Cardiac atrium fibroblast (primary cell): ENCODE measurements at places on chromosomes 16 and 17. TPM values are rescaled to one million over a fixed set of nuclear protein-coding genes. Genes with fewer than 3 reads are reported as not detected.

The C16orf54 gene
- not detected in 2 replicates for total RNA-seq

The MGAT5B gene
- 0.49 and 6.7 TPM in 2 replicates for total RNA-seq

The MARVELD3 gene
- not detected in 2 replicates for total RNA-seq

The GPRC5B gene
- 24.2 and 51.2 TPM in 2 replicates for total RNA-seq

The FSCN2 gene
- 1.6 TPM in 1 of 2 replicates, not detected in the other for total RNA-seq

The ALOX12B gene
- total RNA-seq, result not detected in 2 replicates

The CTRB1 gene
- not detected in 2 replicates for total RNA-seq

The TSNAXIP1 gene
- 0.54 and 0.97 TPM in 2 replicates for total RNA-seq

The PIPOX gene
- not detected in 2 replicates for total RNA-seq
